ENCODE measurements at places on chromosomes 2 and 18.
A peak's percentile ranks its signal among the peaks of the same experiment; 100 is the strongest.

DNA sequence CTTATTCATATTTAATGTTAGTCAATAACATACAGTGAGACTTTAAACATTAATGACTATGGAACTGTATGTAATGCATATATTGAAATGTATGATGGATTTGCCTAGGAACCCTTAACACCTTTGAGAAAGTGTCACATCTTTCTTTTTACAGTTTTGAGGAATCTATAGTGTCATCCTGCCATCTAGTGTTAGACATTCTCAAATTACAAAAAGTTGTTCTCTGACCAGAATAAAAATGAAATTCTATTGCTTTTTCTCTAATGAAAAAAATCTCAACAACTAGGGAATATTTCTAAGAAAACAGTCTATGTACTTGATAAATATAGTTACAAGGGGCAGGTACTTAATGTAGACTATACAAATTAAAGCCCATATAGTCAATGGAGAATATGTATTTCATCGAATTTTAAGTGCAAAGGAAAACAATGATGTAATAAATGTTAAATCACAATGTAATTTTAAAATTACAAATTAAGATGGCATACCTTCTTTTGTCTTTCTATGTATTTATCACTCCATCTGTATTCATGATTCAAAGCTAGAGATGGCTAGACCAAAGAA, 5.1 kb upstream of the CALCRL start:
- DNase-seq = no peak

- no peak for DNase-seq
Measured at GRCh38 chr2:38037757-38038621, 38.0 kb downstream of the CYP1B1 start.

DNA sequence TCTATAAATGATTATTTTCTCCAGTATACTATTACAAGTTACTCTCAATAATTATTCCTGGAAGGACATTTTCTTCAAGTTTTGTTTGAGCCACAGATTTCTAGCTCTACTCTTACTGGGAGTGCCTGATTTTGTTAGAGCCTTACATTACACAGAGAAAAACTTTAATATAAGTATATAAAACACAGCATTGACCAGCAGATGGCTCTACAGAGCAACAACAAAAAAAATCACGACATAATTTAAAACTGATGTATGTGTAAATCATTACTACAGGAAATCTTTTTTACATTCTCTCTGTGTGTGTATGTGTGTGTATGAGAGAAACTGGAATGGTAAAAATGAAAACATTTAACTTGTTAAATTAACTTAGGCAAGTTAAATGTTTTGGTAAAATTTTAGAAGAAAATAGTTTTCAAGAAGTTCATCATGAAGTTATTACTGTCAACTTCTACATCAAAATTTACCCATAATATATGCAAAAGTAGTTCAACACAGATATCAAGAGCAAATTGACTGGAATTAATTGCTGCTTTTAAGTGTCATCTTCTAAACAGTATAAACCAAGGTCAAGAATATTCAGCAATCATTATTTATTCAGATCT, 103.3 kb downstream of the MDH1 start:
- DNase-seq = no peak

GRCh38 chr2:21111012-21111411, 12.8 kb upstream of the TDRD15 start:
- no peak for DNase-seq

GRCh38 chr2:129201696-129202095, 777.8 kb upstream of the RAB6C start:
- DNase-seq = no peak

GRCh38 chr2:219514196-219514761, at the start of gene ASIC4:
ASIC4 (plus strand) TSS chr2:219514482; CDS start chr2:219514725, 243 bp downstream.
- no peak for DNase-seq

DNA sequence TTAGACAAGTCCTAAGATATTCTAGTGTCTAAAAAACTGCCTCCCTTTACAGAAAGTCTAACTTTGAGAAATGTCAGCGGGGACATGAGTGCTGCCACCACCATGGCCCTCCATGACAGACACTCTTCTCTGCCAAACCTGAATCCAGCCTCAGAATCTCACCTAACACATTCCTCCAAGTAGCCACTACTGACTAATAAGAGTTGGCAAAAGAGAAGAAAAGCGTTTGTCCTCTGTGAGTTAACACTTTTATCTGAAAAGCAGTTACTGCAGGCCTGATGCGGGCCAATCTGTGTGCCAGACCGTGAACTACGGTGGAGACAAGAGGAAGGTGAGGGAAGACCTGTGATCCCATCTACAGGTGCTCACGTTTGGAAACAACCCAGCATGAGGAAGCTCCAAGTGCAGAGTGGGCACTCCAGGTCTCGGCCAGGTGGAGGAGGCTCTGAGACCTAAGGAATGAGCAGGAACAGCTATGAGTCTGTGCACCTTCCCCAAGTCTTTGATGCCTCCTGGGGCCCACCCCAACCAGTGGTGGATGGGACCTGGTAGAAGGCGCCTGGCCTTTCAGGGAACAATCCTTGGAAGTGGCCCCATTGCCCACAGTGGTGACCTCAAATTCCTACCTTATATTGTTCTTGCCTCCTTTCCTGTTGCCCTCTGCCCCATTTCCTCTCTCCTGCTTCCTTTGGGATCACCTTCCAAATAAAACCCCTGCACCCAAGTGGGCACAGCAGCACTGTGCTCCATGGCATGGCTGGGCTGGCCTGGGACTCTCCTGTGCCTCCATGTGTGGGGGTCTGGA, 91.6 kb downstream of the BIN1 start:
- DNase-seq = peak; percentile 35

DNA sequence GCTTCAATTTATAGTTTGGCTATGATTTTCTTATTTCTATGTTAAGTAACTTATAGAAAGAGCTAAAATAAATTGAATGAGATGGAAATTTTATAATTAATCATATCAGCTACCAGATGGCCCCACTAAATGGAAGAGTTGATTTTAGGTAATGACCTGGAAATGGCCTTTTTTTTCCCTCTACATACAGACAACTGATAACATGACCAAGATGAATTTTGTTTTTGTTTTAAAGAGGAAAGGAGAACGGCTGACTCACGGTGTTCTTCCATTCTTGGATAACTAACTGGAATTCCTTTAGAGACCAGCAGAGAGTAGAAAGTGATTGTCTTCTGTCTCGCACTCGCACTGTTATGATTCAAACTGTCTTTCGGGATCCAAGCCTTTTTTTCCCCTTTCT, 91.0 kb downstream of the TMEM185B start:
- no peak for DNase-seq

GRCh38 chr2:182565911-182566567, 139.2 kb upstream of the PDE1A start:
- DNase-seq = no peak

DNA sequence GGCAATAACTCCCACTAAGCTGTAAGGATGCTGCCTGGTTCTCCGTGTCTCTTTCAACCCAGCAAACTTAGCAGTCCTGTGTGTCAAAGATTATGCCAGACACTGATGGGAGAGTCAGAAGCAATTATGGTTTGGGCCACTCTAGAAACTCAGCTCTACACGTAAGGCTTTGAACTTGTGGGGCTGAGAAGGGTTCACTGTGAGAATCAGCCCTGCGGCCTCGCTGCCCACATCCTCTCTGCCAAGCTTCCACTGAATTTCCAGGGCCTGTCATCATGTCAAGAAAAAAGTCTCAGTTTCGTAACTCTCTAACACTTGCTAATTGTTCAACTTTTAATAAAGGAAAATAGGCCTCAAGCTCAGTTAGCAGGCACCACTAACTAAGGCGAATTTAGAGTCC, 308.8 kb upstream of the LYPD1 start:
- DNase-seq = no peak

- DNase-seq = no peak
Measured at GRCh38 chr18:57768537-57769326, 34.4 kb downstream of the ATP8B1 start.

- DNase-seq = no peak
Measured at GRCh38 chr2:241720099-241720498, 14.3 kb upstream of the D2HGDH start.

DNA sequence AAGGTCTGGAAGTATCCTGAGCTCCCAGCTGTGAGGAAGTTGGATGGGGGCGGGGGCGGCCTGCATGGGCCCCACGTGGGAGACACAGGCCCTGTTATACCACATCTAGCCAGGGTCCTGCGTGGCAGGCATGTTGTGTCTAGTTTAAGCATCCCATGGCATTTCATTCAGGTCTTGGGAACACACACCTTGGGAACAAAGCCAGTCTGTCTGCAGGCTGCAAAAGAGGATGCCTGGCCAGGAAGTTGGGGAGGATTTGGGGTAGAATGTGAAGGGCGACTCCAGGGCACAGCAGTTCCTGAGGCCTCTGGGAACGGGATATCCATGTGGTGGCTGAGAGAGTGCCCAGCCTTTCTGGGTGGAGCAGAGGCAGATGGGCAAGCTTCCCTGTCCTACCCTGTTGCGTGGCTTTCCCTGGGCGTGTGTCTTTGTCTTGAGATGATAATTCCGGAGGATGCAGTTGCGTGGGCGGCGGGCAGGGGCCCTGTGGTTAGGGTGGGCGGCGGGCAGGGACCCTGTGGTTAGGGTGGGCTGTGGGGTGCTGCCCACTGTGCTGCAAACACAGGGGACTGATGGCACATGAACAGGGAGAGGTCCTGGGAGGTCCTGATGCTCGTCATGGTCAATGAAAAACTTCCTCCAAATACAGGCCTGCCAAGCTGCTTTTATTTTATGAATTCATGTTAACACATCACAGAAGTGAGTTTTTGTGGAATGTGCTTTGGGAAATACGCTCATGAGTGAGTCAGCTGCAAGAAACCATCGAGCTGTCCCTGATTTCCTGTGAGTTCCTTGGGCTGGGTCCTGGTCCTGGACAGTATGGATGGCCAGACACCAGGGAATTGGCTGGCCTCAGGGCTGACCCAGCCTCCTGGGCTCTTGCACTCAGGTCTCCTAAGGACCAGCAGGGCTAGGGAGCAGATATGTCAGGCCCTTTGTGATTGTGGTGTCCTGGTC, 90.0 kb upstream of the HS6ST1 start:
- no peak for DNase-seq

- no peak for DNase-seq
Measured at GRCh38 chr2:225650041-225650440, 250.5 kb downstream of the NYAP2 start.

DNA sequence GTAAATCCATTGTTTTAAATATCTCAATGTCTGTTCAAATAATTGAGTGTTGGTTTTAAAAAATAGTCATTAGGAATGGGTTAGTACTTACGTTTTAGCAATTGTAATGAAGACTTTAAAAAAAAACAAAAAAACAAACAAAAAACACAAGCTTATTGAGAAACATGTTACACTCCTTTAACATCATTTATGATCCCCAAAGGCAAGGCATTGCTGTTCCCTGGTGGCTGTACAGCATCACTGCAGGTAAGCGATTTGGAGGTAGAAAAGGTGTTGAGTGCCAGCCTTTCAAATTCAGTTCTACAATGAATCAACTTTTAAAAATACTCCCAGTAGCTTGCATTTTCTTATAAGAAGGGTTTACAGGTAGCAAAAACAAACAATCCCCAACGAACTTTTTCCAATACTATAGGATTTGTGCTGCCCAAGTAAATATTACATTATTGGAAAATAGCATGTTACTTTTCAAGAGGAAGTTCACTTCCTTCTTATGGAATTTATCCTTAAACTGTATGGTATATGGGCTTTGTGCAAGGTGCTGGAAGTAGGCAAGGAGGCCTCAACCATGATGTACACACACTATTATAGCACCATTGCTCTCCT, 27.5 kb downstream of the CNRIP1 start:
- DNase-seq = no peak

GRCh38 chr2:80135001-80135400, 169.6 kb downstream of the LRRTM1 start:
- DNase-seq = no peak

- no peak for DNase-seq
Measured at GRCh38 chr2:181656450-181657291, at the start of gene CERKL. CERKL (minus strand) TSS chr2:181657105; CDS start chr2:181657006, 99 bp downstream.

DNA sequence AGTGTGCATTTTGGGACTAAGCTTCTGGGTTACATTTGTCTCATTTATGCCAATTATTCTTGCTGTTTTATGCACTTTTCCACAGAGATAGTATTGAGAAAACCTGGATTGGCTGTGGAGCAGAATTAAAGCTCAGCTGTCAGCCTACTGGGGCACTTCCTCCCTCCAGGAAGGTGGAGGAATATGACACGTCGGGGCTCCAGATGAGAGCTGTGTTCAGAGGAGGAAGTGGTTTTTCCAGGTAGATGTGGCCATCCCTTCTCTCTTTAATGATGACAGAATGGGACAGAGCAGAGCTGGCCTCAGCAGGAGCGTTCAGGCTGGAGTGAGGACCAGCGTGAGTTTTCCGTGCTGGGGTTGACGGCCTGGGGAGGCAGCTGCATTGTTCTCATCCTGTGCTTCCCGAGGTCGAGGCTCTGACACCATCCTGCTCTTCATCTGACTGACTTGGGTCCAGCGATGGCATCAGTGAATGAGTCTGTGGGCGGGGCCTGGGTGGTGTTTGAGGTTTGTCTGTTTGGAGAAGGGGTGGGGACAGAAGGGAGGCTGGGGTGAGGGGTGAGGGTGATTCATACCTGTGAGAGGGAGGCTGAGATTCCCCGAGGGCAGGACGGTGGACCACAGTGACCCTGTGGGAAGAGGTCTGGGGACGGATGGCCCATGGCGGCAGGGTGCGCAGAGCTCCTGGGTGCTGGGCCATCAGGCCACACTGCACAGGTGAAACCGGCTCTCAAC, 207.0 kb downstream of the LDLRAD4 start:
- no peak for DNase-seq

- DNase-seq = no peak
Measured at GRCh38 chr2:105509269-105510086, 110.6 kb upstream of the FHL2 start.

DNA sequence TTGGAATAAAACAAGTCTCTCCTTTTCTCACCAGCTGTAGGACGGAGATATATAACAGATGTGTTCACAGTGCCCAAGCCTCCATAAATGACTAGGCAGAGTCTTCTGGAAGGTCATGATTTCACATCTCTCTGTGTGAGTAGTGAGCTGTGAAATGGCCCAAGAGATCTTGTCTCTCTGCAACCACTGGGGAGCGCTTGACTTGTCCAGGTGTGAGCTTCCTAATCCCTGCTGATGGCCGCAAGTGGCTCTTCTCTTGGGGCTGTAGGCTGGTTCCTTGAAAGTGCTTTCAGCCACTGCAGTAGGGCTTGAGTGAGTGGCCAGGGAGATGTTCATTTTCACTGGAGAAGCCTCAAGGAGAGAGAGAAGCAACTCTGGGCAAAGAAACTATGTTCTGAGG, 38.1 kb upstream of the OTOS start:
- no peak for DNase-seq

GRCh38 chr2:207166349-207167098, 776 bp upstream of the KLF7 start:
- DNase-seq = peak; percentile 61

- DNase-seq = no peak
Measured at GRCh38 chr2:95525294-95526035, 40.9 kb upstream of the TRIM43B start.

Data from stimulated activated effector memory CD8-positive, alpha-beta T cell treated with anti-CD3 and anti-CD28 coated beads, Interleukin-12 subunit alpha, Interleukin-12 subunit beta, amount 100 ng/mL, for 72 hours (primary cell).